ENCODE measurements at places on chromosomes 3 and 15.
A peak's percentile ranks its signal among the peaks of the same experiment; 100 is the strongest.

GRCh38 chr15:34606131-34606530 is 22.7 kb upstream of the GOLGA8B start:
- no peak for DNase-seq

DNA sequence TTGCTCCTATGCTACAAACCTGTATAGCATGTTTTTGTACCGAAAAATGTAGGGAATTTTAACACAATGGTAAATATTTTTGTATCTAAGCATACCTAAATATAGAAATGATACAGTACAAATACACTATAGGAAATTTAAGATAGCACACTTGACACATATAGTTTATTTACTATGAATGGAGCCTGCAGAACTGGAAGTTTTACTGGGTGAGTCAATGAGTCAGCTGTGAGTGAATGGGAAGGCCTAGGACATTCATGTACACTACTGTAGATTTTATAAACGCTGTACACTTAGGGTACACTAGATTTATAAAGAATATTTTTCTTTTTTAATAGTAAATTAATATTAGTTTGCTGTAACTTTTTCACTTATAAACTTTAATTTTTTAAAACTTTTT is 707.7 kb upstream of the EPHA6 start:
- DNase-seq, result no peak

- no peak for DNase-seq
Observed at GRCh38 chr3:156826896-156827882, 1.0 kb downstream of the LEKR1 start.

DNA sequence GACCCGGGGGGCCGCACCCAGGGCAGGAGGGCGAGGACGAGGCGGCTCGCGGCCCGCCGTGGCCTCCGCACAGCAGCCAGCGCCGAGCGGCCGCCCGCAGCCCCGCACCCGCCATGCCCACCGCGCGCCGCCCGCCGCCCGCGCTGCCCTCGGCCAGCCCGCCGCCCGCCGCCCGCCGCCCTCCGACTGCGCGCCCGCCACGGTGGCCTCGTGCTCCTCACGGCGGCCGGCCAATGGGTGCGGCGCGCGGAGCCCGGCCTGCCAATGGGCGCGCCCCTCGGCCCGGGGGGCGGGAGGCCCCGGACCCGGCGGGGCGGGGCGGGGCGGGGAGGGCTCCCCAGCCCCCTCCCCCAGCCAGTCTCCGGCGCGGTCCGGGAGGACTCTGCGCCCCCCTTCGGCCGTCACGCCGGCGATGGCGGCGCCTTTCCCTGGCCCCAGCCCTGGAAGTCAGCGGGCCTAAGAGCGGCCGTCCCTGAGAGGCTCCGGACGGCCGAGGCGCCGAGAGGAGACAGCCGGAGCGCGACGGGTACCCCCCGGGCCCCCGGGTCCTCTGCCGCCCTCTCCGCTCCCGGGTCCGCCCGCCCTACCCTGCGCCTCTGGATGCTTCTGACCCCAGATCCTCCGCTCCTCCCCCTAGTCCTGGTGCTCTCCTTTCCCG is at the start of gene NT5DC2:
TSS of gene NT5DC2 (minus strand) at position 235 of the 658 bp plus-strand sequence. CDS start at position 115, 120 bp downstream.
- peak; percentile 55 for DNase-seq

GRCh38 chr15:75178171-75178937 is 23.3 kb upstream of the C15orf39 start:
- DNase-seq, result no peak

GRCh38 chr3:146865175-146865755 is 260.1 kb upstream of the PLSCR5 start:
- no peak for DNase-seq

GRCh38 chr3:149252272-149252671 is 30.6 kb upstream of the CP start:
- DNase-seq, result no peak

DNA sequence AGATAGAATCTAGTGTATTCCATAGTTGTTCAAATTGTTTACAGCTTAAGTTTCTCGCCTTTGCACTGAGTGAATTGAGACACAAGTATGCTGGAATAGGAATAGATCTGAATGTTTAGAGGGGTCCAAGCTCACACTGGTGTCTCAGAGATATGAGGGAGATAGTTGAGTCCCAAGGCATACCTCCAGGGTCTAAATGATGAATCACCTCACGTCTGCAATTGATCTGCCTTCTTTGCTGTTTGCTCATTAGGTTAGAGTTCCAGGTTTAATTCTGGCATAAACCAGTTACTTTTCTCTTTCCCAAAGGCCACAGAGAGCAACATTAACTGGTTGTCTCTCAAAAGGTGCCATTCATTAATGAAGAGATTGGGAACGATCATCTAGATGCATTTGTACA is 106.3 kb upstream of the MME start:
- no peak for DNase-seq

DNA sequence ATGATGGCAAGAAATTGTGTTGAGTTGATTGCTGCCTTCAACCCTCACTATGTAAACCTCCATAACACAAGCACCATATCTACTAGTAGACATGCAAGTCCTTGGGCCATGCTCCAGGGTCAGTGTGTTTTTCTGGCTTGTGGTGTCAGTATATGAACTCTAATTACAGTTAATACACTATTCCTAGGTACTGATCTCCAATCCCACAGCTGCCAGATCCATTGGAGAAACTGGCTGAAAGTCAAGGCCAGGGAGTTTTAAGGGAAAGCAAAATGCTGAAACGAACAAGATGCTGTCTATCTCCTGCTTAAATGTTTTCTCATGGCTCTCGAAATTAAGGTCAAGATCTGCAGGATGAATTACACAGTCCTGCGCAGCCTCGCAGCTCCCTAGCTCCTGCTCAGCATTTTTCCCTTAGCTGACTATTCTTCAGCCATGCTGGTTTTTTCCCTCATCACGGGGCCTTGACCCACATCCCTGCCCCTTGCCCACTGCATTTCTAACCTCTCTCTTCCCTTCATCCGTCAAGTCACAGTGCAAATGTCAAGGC is 425.0 kb upstream of the ADAMTS9 start:
- no peak for DNase-seq

GRCh38 chr3:49120096-49120437 is 556 bp downstream of the USP19 start:
- no peak for DNase-seq

GRCh38 chr3:38698061-38698460 is 48.6 kb upstream of the SCN5A start:
- DNase-seq, result no peak

GRCh38 chr3:146817704-146818103 is 212.6 kb upstream of the PLSCR5 start:
- DNase-seq, result peak; percentile 61

- DNase-seq, result peak; percentile 59
Observed at GRCh38 chr15:60972866-60973265, 256.2 kb downstream of the RORA start.

GRCh38 chr3:194687638-194688199 is 2.0 kb downstream of the FAM43A start:
- no peak for DNase-seq

DNA sequence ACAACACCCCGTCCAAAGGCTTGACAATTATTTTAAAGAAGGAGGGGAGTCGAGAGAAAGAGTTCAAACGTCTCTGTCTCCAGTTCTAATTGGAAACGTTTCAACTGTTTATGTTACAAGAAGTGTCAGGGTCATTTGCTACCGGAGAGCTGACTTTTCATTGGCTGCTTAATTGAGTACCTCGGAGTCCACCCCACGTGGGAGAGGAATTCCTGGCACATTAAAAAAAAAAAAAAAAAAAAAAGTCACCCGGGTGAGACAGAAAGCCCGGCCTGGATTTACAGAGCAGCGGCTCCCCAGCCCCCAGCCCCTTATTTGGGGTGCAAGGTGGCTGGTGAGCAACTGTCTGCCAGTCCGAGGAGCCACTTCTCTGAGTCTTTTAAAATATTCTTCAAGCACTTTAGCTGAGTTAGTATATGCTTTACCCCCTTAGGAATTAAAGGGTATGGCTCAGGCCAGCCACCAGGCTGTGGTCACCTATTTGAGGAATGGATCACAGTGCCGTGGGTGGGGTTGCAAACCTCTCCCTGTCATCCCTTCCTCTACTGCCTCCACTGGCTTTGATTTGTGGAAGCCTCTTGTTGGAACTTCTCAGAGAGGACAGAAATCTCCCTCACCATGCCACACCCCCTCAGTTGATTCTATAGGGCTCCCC is 3.9 kb upstream of the TLE3 start:
- DNase-seq, result peak; percentile 97

DNA sequence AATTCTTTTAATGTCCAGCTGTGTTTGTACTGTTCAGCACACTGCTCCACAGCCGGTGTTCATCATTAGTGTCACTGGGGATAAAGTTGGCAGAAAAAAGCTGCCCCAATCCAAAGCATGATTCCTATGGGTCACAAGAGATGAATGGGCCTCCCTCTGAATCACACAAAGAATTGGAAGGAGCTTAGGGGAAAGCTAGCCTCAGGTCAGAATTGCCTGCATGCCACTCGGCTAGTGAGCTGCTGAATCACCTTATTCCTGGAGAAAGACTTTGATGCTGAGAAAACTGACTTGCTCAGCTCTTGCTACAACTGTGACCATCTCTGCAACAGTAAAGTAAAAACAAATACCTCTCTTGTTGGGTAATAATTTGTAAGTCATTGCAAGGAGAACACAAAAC is 3.5 kb downstream of the CCK start:
- no peak for DNase-seq

- DNase-seq, result no peak
Observed at GRCh38 chr3:172630316-172630715, 80.6 kb downstream of the NCEH1 start.

DNA sequence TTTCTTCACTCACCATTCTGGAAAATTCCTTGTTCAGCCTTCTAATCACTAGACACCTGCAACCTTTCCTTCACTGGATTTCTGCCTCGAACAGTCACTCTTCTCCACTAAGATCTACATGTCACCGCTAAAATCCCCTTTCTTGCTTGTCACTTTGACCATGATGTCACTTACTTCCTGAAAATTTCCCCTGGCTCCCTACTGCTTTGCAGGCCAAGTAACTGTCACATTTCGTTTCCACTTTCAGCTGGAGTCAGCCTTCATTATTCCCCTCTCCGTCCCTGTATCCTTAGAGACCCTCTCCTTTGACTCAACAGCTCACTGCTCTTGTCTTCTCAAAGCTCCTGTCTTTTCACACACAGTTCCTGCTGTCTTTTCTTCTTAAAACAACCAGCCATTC is 15.9 kb downstream of the CHL1 start:
- DNase-seq, result no peak

DNA sequence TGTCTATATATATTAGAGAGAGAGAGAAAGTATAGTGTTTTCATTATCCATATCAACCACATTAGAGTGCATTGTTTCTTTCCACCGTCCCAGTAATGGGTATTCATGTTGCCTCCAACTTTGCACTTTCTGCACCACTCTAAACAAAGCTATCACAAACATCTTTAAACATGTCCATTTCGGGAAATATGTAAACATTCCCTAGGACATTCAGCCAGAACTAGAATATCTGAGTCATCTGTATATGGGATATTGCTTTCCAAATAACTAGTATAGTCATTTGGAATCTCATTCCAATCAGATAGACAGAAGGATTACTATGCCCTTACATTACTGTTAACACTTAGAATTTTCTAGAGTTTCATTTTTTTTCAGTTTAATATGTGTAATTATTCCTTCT is 914.9 kb upstream of the EPHA6 start:
- no peak for DNase-seq

- DNase-seq, result no peak
Observed at GRCh38 chr15:75823860-75824613, 19.2 kb upstream of the UBE2Q2 start.

DNA sequence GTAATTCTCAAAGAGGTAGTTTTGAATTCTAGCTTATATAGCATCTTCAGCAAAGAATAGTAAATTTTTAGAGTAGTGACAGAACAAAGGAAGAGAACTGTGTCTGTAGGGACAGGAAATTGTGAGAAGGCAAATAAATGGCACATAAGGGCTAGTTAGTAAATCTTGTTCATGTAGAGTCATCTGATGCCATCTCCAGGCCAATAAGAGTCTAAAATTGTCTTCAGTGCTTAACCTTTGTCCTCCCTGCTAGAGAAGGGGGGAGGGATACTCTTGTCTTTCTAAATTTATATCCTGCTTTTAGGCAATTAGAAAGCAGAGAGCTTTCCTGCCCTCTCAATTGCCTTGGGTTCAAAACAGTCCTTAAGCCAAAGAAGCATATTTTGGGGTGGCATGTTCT is 87.0 kb upstream of the DNAJC19 start:
- no peak for DNase-seq

GRCh38 chr3:15331072-15331605 is 1.2 kb downstream of the SH3BP5 start:
- no peak for DNase-seq

- no peak for DNase-seq
Observed at GRCh38 chr15:85540085-85540797, 159.8 kb downstream of the AKAP13 start.

DNA sequence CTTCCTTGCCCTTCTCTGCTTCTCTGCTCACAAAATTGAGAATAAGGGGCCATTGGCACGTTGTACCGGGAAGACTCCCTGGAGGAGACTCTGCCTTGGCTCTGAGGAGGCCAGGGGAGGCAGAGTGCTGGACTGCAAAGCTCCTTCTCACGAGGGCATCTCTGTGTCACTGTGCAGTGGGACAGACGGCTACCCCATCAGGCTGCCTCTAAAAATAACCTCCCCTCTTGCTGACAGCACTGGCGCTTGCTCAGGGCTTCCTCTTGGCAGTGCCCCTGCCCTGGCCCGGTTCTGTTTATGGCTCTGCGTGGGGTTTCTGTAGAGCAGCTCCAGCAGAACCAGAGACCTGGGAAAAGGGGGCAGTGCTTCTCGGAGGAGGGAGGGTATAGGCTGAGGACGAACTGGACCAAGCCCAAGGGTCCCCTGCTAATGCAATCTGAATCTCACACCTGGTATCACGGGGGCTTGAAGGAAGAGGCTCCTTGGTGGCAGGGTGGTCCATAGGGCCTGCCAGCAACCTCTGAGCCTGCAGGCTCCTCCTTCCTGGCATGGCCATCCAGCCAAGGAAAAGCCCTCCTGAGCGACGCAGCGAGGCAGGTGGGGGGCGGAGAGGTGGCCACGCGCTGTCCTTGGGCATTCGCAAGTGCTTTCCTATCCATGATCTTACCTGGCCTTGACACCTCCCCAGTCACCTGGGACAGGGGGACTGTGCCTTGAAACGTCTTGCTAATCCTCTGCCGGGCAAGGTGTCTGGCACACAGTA is 63.3 kb upstream of the TLE3 start:
- DNase-seq, result no peak

DNA sequence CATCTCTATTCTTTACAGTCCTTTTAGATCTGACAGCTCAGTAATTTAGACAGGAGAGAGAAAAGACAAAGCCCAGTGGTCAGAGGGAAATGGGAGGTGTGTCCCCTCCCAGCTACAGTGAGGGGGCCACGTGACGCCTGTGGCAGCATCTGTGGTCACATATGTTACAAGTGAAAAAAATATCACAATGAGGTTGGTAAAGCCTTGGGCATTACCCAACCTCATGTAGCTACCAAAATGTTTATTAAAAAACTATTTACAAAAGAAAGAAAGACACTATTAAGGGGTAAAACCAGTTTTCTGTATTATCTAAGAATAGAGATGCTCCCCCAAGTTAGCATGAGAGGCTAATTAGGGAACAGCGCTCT is 42.9 kb upstream of the PLCL2 start:
- DNase-seq, result no peak

Data from fibroblast of skin of left quadriceps (primary cell).